Frontal cortex (tissue), 4 donors: ENCODE measurements at places on chromosomes 1 and 21.

DNA sequence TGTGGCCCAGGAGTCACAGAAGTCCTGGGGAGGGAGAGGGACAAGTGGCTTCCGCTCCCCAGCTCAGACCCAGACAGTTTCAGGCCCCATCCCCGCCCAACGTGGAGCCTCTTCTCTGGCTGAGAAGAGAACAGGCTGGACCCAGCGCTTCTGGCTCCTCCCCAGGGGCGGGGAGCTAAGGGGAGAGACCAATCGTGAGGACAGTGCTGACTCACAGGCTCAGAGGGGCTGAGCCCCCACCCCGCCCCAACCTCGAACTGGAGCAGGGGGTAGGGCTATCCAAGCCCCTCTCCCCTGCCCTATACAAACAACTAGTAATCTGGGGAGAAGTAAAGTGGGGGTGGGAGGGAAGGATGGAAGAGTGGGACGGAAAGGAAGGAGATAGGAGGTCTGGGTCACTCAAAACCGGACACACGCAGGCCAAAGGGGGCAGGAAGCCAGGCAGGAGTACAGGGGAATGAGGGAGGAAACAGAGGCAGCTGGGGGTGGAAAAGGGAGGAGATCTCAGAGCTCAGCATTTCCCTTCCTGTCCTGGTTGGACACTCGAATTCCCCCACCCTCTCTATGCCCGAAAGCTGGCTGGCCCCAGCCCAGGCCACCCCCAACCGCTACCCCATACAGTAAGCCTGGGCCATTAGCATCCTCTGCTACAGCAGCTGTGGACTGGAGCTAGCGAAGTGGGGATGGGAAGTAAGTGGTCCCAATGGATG lies at the start of gene SHC1:
SHC1 (minus strand) TSS at position 117 of the 710 bp plus-strand sequence. CDS start 221 bp downstream, outside the sequence.
- peak; percentile 92 for DNase-seq

- no peak for DNase-seq
Measured at GRCh38 chr1:200049810-200050209, 22.3 kb downstream of the NR5A2 start.

GRCh38 chr21:43734928-43735229 lies 15.9 kb downstream of the PDXK start:
- no peak for DNase-seq

DNA sequence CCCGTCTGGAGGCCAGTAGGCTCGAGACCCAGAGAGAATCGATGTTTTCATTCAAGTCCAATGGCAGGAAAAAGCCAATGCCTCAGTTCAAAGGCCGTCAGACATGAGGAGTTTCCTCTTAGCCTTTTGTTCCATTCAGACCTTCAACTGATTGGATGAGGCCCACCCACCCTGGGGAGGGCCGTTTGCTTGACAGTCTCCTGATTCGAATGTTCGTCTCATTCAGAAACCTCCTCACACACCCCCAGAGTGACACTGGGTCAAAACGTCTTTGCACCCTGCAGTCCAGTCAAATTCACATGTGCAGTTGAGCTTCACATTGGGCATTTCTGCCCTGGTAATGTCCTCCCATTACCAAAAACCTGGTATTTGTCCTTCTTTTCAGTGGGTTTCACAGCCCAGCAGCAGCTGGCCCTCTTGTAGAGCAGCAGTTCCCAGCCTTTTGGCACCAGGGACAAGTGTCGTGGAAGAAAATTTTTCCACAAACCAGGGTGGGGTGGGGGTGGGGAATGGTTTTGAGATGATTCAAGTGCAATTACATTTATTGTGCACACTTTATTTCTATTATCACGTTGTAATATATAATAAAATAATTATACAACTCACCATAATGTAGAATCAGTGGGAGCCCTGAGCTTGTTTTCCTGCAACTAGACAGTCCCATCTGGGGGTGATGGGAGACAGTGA lies 40.1 kb downstream of the RSPH1 start:
- no peak for DNase-seq

GRCh38 chr1:179955287-179955680 lies 674 bp downstream of the CEP350 start:
- DNase-seq: no peak

DNA sequence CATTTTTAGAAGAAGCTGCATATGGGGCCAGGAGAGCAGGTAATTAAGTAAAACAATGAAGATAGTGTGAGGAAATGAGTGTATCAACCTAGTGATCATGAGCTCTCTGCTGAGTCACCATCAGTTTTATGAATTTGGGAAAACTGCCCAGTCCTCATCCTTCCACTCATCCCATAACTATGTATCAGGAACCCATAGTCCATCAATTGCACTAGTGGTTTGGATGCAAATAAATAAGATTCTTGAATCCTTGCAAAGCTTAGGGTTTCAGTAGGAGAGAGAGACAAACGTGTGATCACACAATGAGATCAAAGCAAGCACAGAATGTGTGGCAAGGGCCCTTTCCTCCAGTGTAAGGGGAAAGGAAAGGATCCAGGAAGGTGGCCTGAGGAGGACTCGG lies 145.6 kb downstream of the ZZZ3 start:
- no peak for DNase-seq

GRCh38 chr1:54220004-54220811 lies 20.2 kb downstream of the MRPL37 start:
- DNase-seq: peak; percentile 43

- no peak for DNase-seq
Measured at GRCh38 chr21:45299864-45300785, 12.4 kb upstream of the POFUT2 start.

DNA sequence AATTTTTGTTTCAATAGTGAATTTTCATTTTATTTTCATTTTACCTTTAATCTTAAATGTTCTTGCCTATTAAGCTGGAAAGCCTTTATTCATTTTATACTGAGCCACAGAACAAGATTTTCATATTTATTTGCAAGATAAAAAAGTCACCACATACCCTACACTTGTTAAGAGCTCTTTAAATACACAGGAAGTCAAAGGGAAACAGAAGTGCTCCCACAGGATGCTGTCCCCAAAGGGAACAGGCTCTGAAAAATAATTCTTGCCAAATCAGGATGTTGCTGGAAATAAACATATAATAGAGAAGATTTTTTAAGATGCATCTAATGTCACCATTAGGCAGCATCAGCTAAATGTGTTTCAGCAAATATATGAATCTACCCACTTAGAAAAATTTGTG lies 113.6 kb downstream of the VAV3 start:
- DNase-seq: no peak

GRCh38 chr1:106276871-106277270 lies 779.6 kb upstream of the PRMT6 start:
- DNase-seq: no peak

- DNase-seq: peak; percentile 90
Measured at GRCh38 chr1:161045736-161046604, at the start of gene USF1. TSS of gene USF1 (minus strand) at chr1:161045977. CDS start at chr1:161043275, 2,702 bp downstream.

DNA sequence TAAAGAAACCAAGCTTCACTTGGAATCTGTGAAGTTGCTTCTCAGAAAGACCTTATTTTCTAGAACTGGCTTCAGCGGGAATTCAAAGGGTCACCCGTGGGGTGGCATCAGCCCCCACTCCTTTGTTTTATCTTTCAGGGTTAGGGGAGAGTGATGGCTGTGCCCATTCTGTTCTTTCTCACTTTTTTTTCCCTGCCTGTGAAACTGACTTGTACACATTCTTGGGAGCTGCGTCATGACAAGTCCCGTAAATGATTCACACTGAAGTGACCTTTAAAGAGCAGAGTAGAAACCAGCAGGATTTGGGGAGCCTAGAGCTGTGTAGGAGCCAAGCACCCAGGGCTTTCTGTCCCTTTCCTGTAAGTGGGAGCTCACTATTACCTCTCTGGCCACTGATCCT lies 43.8 kb downstream of the SLC44A3 start:
- no peak for DNase-seq

DNA sequence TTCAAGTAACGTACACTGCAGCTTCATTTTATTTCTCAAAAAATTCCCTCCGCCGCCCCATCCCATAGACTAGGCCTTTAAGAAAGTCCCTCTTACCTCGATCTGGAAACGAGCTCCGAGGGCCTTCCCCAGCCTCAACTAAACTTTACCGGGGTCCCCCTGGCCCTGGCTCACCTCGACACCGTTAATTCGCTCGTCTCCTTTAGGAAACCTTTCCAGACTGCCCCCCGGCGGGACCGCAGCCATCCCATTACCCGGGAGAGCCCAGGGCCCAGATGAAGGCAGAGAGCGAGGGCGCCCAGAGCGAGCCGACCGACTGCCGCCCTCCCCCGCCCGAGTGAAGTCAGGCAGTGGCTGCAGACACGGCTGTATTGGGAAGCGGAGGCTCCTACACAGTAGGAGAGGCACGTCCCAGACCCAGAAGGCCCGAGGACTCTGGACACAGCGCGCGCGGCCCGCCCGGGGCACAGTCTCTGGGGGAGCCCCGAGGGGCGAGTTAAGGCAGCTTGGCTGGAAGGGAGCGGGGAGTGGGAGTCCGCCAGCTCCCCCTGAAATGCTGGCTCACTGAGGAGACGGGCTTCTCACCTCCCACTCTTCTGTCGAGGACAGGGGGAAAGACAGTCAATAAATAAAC lies 14.6 kb downstream of the SEMA6C start:
- peak; percentile 37 for DNase-seq

DNA sequence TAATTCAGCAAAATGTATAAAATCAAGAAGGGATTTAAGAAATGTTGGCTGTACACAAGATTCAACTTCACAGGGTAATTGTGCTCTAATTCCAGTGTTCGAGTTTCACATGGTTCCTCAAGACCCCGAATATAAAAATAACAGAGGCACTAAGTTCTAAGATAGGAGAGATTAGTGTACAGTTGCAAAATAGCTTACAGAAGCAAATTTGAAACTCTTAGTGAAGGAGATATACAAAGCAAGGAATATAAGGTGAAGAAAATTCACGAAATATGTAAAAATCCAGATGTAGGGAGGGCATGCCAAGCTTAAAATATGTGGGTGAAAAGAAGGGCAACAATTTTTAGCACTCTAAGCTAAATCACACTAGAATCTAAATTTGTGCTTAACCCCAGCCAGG lies 29.4 kb downstream of the TOR1AIP2 start:
- DNase-seq: no peak

GRCh38 chr1:93779540-93780165 lies 98.0 kb upstream of the BCAR3 start:
- DNase-seq: no peak

GRCh38 chr1:941588-942383 lies 17.3 kb downstream of the NOC2L start:
- DNase-seq: peak; percentile 71

DNA sequence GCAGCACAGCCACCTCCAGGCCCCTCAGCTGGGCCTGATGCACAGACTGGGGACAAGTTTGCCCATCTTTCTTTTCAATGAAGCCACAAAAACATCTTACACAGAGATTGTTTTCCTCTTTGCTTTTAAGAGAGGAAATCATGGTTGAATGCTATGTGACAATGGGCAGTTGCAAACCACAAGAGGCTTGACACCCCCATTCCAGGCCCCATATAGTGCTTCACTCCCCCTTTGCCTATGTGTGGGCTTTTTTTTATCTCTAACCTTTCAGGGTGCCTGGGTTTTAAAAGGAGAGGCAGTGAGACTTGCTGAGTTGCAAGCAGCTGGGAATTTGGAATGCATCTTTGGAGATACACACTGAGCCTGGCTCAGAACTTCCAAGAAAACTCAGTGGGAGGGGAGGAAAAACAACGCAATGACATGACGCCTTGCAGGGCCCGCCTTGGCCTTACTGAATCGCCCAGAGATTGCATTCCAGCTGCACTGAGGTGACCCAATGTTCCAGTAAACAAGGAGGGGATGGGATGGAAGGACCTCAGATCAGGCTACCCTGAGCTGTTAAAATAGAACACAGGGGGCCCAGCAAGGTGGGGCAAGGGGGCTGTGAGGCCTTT lies 145.2 kb upstream of the ZNF648 start:
- no peak for DNase-seq

- DNase-seq: no peak
Measured at GRCh38 chr1:210437781-210438180, 109.1 kb downstream of the HHAT start.

DNA sequence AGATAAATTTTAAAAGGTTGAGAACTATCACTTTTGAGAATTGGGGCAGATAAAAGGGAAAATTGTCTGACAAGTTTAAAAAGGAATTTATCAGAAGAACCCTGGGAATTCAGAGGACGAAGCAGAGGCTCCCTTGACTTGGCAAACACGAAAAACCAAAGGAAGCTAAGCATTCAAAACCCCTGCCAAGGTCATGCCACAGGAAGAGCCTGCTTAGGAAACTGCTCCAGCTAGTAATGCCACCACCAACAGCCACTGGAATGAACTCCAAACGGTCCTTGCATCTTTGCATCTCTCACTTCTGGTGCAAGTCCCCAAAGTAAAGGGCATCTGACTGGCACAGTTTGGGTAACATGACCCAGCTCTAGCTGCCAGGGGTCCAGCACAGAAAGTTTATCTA lies 7.2 kb downstream of the GPBP1L1 start:
- DNase-seq: no peak

- no peak for DNase-seq
Measured at GRCh38 chr1:34874296-34874952, 14.9 kb upstream of the SMIM12 start.

DNA sequence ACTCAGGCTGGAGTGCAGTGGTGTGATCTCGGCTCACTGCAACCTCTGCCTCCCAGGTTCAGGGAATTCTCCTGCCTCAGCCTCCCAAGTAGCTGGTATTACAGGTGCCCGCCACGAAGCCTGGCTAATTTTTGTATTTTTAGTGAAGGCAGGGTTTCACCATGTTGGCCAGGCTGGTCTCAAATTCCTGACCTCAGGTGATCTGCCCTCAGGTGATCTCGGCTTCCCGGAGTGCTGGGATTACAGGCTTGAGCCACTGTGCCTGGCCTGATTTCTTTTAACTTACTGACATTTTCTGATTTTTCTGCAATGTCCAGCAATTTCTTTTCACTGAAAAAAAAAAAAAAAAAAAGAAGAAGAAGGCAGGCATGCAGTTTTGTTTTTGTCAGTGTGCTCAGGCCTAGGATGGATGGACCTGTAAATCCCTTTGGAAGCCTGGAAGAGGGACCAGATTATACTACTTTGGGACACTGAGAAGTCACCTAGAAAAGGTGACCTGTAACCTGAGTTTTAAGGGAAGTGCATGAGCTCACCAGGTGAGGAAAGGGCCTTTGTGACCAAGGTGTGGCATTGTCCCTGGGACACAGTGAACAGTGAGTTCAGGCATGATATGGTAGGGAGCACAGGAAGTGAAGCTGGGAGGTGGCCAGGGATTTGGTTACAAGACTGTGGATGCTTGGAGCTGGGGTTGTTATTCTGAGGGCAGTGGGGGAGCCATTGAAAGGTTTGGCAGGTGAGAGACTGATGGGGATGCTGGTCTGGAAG lies 2.7 kb upstream of the TMEM61 start:
- no peak for DNase-seq

DNA sequence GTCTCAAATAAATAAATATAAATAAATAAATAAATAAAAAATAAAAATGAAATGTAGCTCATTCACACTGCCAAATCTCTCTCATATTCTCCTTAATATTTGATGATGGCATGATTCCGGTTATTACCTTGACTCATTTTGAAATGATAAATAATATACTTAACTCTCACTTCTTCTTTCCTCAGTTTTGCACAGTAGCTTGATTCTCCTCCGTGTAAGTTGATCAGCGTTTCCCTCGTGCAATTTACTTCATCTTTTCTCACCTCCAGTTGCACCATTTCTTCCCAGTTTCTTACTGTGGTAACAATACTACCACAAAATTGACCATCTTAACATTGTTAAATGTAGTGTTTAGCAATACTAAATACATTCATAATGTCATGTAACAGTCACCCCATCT lies 111.6 kb downstream of the RIPK4 start:
- DNase-seq: no peak

GRCh38 chr1:196063294-196063693 lies 544.9 kb downstream of the KCNT2 start:
- DNase-seq: no peak

- no peak for DNase-seq
Measured at GRCh38 chr1:33719326-33719725, 144.6 kb upstream of the HMGB4 start.

- no peak for DNase-seq
Measured at GRCh38 chr1:11383553-11384169, 95.3 kb upstream of the DISP3 start.

GRCh38 chr1:115506924-115507589 lies 134.7 kb upstream of the VANGL1 start:
- DNase-seq: no peak
